ENCODE measurements at places on chromosomes 3 and 15. TPM values are rescaled to one million over a fixed set of nuclear protein-coding genes. Genes with fewer than 3 reads are reported as not detected.

Gene ZNF639
- total RNA-seq = 40.9 TPM

Gene TIMP4
- total RNA-seq = 4.2 TPM

Gene HTR3E
- not detected for total RNA-seq

Gene ABI3BP
- 31.1 TPM for total RNA-seq

Gene C2CD4A
- 0.13 TPM for total RNA-seq

Gene DISP2
- total RNA-seq = 0.48 TPM

Gene NMD3
- 53.3 TPM for total RNA-seq

Gene HRG
- not detected for total RNA-seq

Gene FAM98B
- 19.8 TPM for total RNA-seq

Gene GMPS
- total RNA-seq = 53.7 TPM

Gene SLC22A14
- total RNA-seq = 0.12 TPM

Gene SKOR1
- total RNA-seq = 0.34 TPM

- no peaks in the 10 kb centered on the region for H3K27me3 ChIP-seq
- H3K27ac ChIP-seq = no peak overlapping the region
- H3K36me3 ChIP-seq = no peaks in the 10 kb centered on the region
- no peaks in the 10 kb centered on the region for H3K4me1 ChIP-seq
- no peak for DNase-seq
- H3K4me3 ChIP-seq = no peak overlapping the region
Measured at GRCh38 chr3:29240248-29240647, 40.6 kb upstream of the RBMS3 start.

DNA sequence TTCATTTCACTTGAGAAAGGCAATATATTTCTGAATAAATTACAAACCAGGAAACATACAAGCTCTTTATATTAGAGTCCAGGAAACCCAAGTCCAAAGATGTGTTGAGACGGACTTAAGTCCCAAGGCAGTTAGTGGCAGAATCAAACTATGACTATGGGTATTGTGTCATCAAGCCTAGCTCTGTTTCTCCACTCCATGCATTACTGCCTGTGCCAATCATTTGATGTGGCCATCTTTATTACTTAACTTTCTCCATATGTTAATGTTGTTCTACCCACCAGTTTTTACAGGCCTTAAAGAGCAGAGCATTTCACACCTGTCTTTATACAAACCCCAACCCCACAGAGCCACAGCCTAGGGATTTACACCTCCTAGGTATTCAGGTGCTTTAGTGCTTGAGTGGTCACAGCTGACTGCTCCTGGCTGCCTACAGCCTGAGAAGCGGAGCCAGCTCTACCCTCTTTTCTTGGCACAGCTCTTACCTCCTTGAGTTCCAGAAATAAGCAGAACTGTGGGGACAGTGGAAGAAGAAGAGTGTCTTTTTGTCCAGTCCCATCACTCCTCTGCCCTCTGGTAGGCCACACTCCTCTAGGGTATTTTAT is 92.1 kb downstream of the DTWD1 start:
- H3K4me1 ChIP-seq = no peaks in the 10 kb centered on the region
- H3K36me3 ChIP-seq = no peaks in the 10 kb centered on the region
- no peak for DNase-seq
- no peak overlapping the region for H3K4me3 ChIP-seq
- H3K27me3 ChIP-seq = no peaks in the 10 kb centered on the region
- no peak overlapping the region for H3K27ac ChIP-seq

GRCh38 chr3:160296591-160296990 is 71.4 kb downstream of the C3orf80 start:
- no peak for DNase-seq
- no peak overlapping the region for H3K4me3 ChIP-seq
- no peaks in the 10 kb centered on the region for H3K36me3 ChIP-seq
- no peak overlapping the region for H3K27ac ChIP-seq
- H3K4me1 ChIP-seq = no peaks in the 10 kb centered on the region

- H3K4me3 ChIP-seq = no peak overlapping the region
- no peak for DNase-seq
- no peak overlapping the region for H3K27ac ChIP-seq
- H3K36me3 ChIP-seq = no peaks in the 10 kb centered on the region
- no peaks in the 10 kb centered on the region for H3K27me3 ChIP-seq
Measured at GRCh38 chr3:151107701-151108100, 22.2 kb downstream of the MED12L start.

GRCh38 chr15:32919749-32920414 is 202.1 kb downstream of the GREM1 start:
- H3K4me1 ChIP-seq = no peaks in the 10 kb centered on the region
- H3K4me3 ChIP-seq = no peak overlapping the region
- H3K27ac ChIP-seq = no peak overlapping the region
- no peaks in the 10 kb centered on the region for H3K27me3 ChIP-seq
- no peak for DNase-seq
- H3K36me3 ChIP-seq = no peaks in the 10 kb centered on the region

DNA sequence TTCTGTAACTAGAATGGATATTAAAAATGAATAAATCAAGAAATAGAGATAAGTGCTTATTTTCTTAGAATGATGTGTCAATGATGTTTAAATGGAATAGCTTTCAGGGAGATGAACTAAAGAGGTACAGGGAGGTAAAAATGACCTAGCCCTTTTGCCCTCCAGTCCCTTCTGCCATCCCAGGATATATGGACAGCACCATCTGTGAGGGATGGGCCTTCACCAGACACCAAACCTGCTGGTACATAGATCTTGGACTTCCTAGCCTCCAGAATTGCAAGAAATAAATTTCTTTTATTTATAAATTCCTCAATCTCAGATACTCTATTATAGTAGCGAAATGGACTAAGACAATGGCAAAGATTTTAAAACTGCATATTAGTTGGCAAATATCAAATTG is 352.0 kb upstream of the THBS1 start:
- no peak overlapping the region for H3K27ac ChIP-seq
- no peak for DNase-seq
- H3K4me3 ChIP-seq = no peak overlapping the region
- H3K36me3 ChIP-seq = no peaks in the 10 kb centered on the region

- no peak overlapping the region for H3K4me3 ChIP-seq
- no peaks in the 10 kb centered on the region for H3K36me3 ChIP-seq
- H3K4me1 ChIP-seq = peaks cover 25% of the 10 kb centered on the region
- no peak overlapping the region for H3K27ac ChIP-seq
Measured at GRCh38 chr3:23952646-23953045, 7.6 kb downstream of the NR1D2 start.

- H3K36me3 ChIP-seq = no peaks in the 10 kb centered on the region
- no peaks in the 10 kb centered on the region for H3K4me1 ChIP-seq
- no peak overlapping the region for H3K4me3 ChIP-seq
- no peak for DNase-seq
- H3K27me3 ChIP-seq = no peaks in the 10 kb centered on the region
- H3K27ac ChIP-seq = no peak overlapping the region
Measured at GRCh38 chr15:71316911-71317310, 201.6 kb downstream of the THSD4 start.

GRCh38 chr3:196016485-196016884 is 65.4 kb downstream of the TFRC start:
- H3K4me1 ChIP-seq = no peaks in the 10 kb centered on the region
- H3K27ac ChIP-seq = no peak overlapping the region
- no peak for DNase-seq
- H3K4me3 ChIP-seq = no peak overlapping the region

DNA sequence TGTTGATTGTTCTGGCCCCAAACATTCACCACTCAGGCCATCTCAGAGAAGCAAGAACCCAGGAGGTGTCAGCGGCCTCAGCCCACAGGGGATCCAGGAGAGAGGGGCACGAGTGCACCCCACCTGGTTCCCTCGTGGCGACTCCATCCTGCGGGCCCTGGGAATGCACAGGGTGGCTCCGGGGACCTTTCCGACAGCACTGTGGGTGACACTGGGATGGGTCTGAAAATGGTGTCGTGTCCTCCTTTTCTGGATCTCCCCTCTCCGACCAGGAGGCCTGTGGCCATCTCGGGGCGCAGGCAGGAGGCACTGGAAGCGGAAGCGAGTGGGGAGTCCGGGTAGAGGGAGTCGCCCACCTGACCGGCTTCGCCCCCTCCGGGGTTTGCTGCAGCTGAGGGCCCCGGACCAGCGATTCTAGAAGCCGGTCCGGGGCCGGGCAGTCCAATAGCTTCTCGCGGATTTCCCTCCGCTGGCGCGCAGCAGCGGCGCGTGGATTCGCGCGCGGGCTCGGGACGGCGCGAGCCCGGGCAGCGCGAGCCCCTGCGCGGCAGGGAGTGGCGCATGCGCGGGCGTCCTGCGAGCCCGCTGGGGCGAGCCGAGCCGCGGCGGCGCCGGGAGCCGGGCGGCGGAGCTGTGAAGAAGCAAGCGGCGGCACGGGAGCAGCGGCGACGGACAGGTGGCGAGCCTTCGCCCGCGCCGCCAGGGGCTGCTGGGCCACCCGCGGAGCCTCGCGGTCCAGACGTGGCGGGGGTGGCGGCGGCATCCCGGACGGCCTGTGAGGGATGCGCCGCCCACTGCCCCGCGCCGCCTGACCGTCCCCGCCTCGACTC is at the start of gene DOCK3:
DOCK3 (plus strand) TSS at position 579 of the 830 bp plus-strand sequence. CDS start 337 bp downstream, outside the sequence.
- no peak within 1 kb of the TSS for H3K27ac ChIP-seq
- peak; percentile 50 for DNase-seq
- no peaks in the 10 kb centered on the region for H3K36me3 ChIP-seq
- H3K4me3 ChIP-seq = peak within 1 kb of the TSS; percentile 31
- H3K27me3 ChIP-seq = no peaks in the 10 kb centered on the region

GRCh38 chr3:160968761-160969160 is 136.4 kb downstream of the B3GALNT1 start:
- no peak for DNase-seq
- H3K4me3 ChIP-seq = no peak overlapping the region
- H3K4me1 ChIP-seq = no peaks in the 10 kb centered on the region

DNA sequence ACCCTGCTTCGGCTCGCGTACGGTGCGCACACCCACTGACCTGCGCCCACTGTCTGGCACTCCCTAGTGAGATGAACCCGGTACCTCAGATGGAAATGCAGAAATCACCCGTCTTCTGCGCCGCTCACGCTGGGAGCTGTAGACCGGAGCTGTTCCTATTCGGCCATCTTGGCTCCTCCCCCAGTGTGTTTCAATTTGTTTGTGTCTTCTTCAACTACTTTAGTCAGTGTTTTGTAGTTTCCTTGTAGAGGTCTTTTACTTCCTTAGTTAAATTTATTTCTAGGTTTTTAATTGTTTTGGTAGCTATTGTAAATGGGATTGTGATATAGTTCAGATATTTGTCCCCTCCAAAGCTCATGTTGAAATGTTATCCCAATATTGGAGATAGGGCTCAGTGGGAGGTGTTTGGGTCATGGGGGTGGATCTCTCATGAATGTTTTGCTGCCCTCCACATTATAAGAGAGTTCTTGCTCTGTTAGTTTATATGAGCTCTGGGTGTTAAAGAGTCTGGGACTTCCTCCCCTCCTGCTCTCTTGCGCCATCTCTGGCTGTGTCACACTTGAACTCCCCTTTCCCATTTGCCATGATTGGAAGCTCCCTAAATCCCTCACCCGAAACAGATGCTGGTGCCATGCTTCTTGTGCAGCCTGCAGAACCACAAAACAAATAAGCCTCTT is 304.4 kb downstream of the DOCK3 start:
- H3K36me3 ChIP-seq = no peaks in the 10 kb centered on the region
- H3K27ac ChIP-seq = no peak overlapping the region
- no peaks in the 10 kb centered on the region for H3K27me3 ChIP-seq
- H3K4me1 ChIP-seq = no peaks in the 10 kb centered on the region

Measured in ovary (tissue), 10 donors.